Mesenteric fat pad (tissue), 1 donor: ENCODE measurements at places on chromosomes 16 and 17.

DNA sequence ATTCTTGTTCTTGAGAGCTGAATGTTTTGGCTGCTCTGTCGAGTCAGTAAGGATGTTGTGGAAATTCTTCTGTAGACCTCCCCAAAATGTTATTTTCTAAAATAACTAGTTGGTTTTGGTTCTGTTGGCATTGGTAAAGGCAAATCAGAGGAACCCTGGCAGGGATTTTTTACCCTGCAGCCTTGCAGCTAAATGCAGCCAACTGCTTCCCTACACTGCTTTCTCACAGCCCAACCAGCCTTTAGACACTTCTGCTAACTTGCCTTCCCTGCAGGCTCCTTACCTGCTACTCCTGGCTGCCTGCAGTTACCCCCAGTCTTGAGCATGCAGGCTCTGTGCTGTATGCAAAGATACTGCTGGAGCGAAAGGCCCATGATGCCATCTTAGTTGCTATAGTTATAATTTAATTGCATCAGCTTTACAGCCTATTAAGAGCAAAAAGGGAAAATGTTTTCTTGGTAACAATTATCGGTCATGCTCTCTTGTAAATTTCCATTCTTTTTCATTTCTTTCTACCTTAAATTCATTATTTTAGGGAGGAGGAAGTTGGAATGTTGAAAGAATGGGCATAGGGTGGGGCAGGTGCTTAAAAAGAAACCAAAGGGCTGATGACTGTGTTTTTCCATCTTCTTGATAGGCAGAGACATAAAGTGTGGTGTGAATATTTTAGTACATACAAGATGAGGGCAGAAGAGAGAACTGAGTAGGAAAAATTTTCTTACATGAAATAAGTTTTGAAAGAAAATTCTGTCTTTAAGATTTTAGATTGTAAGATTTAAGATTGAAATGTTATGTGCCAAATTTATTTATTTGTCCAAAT lies 20.0 kb downstream of the NUP93 start:
- no peak for DNase-seq

GRCh38 chr17:67018471-67019434 lies 25.6 kb upstream of the CACNG1 start:
- no peak for DNase-seq

DNA sequence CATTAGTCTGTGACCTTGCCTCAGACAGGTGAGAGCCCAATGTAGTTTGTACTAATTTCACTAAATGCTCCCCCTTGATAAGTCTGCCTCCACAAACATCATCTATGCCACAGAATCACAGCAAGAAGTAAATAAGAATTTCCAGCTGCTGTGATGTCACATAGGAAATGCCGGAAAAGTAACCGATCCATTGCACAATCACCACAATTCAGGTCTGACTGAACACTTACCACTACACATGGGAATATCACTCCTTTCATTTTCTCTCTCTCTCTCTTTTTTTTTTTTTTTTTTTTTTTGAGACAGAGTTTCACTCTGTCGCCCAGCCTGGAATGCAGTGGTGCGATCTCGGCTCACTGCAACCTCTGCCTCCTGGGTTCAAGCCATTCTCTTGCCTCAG lies 79.0 kb upstream of the CDH11 start:
- DNase-seq: no peak

DNA sequence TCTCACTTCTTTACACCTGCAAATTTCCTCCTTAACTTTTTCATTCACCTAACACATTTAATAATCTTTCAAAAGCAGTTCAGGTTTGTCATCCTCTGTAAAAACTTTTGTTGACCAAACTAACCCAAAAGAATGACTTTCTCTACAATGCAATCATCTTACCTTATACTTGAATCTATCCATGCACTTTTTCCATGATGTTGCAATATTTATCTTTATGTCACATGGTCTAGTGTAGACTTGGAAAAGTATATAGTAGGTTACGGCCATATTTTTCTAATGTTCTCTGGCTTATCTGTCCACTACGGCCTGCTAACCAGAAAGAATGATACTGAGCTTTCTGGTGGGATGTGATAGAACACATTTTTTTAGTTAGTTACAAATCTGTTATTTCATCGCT lies 431.0 kb upstream of the SOX9 start:
- DNase-seq: no peak

DNA sequence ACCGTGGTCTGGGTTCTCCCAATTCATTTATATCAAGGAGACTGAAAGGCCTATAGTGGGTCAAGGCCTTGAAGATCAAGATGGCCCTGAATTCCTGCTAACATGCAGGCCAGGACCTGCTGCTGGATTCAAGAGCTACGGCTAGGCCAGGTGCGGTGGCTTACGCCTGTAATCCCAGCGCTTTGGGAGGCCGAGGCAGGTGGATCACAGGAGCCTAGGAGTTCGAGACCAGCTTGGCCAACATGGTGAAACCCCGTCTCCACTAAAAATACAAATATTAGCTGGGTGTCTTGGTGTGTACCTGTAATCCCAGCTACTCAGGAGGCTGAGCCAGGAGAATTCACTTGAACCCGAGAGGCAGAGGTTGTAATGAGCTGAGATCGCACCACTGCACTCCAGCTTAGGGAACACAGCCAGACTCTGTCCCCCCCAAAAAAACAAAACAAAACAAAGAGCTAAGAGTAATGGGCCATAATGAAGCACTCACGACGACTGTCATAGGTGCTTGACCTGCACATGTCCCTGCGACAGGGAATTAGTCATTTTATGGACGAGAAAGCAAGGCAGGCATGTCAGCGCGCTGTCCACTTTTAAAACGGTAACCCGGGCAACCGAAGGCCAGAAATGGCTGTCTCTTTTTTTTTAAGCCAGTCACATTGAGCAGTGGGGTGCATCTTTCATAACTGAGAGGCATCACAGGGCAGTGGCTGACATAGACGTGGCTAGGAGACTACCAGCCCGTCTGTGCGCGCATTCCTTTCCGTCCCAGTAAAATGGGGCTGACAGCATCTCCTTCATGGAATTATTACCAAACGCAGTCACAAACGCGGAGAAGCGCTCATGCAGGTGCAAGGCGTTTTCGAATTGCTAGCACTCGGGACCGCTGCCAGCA lies 1.0 kb upstream of the FBRS start:
- DNase-seq: no peak
